Mucosa of gallbladder (tissue), 1 donor: ENCODE measurements at places on chromosomes 7 and 10.

- no peak for DNase-seq
Measured at GRCh38 chr7:27875061-27875460, 135.1 kb downstream of the TAX1BP1 start.

DNA sequence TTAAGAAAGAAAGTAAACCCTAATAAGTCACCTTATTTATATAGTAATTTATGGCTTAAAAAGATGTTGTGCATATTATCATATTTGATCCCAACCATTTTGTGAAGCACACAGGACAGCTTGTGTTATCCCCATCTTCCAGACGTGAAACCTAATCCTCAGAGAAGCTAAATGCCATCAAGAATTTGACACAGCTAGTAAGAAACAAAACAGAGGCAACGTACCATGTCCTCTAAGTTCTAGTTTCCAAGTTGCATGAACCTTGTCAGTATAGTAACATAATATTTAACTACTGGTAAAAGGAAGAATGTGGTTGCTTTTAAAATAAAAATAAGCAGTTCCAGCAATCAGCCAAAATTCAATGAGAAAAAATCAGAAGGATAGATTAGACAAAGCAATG lies 41.5 kb downstream of the PTN start:
- DNase-seq = no peak

DNA sequence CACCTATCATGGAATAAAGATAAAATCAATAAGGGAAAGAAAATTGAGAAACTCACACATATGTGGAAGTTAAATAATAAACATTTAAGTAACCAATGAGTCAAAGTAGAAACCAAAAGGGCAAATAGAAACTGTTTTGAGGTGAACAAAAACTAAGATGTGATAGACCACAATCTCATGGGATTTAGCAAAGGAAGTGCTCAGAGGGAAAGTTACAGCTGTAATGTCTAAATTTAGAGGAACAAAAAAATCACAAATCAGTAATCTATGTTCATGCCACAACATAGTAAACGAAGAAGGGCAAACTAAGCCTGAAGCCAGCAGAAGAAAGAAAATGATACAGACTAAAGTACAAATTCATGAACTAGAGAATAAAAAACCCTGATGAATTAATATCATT lies 16.3 kb downstream of the CYP3A4 start:
- DNase-seq = no peak

DNA sequence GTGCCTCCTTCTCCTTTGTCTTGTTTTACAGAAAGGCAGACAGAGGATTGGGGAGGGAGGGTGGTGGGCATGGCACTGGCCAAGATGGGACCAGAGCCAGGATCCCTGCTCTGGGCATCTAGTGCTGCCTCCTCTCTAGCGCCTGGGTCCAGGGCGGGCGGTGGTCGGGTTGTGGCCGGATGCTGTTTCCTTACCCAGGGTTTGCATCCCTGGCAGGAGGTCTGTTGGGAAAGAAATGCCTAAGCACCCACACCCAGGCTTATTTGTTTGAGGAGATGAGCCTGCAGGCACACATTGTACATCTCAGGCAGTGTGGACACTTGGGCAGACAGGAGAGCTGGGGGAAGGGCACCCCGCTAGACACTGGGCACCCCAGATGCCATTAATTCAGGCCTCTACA lies 102.3 kb upstream of the PCBD1 start:
- DNase-seq = no peak

DNA sequence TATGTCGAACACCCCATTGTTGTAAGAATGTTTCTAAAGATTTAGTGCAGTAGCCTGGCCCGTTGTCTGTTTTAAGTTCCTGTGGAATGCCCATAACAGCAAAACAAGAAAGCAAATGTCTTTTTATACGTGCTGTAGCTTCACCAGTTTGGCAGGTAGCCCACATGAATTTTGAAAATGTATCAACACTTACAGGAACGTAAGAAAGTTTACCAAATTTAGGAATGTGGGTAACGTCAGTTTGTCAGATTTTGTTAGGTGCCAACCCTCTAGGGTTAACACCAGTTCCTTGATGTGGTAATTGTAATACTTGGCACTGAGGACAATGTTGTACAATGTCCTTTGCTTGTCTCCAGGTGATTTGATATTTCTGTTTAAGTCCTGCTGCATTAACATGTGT lies 3.2 kb upstream of the GIMAP4 start:
- DNase-seq = no peak

GRCh38 chr10:96264938-96265337 lies 6.4 kb downstream of the BLNK start:
- no peak for DNase-seq
